ENCODE measurements at places on chromosomes 1 and 21.
A peak's percentile ranks its signal among the peaks of the same experiment; 100 is the strongest.

- no peak for DNase-seq
Observed at GRCh38 chr1:5875345-5875910, 116.8 kb downstream of the NPHP4 start.

GRCh38 chr1:24022581-24023361, 42.6 kb upstream of the SRSF10 start:
- peak; percentile 79 for DNase-seq

DNA sequence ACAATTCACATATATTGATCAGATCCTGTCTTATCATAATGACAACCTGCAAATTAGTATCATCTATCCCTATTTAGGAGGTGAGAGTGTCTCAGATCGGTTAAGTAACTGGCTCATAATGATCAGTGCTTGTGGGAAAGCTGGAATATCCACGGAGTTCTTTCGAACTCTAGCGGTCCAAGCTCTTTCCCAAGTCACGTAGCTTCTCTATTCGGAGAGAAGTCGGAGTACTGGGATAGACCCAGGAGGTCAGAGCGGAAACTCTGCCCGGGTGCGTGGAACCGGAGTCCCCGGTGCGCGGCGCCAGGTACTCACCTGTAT, 339 bp downstream of the PTGS2 start:
- DNase-seq: no peak

DNA sequence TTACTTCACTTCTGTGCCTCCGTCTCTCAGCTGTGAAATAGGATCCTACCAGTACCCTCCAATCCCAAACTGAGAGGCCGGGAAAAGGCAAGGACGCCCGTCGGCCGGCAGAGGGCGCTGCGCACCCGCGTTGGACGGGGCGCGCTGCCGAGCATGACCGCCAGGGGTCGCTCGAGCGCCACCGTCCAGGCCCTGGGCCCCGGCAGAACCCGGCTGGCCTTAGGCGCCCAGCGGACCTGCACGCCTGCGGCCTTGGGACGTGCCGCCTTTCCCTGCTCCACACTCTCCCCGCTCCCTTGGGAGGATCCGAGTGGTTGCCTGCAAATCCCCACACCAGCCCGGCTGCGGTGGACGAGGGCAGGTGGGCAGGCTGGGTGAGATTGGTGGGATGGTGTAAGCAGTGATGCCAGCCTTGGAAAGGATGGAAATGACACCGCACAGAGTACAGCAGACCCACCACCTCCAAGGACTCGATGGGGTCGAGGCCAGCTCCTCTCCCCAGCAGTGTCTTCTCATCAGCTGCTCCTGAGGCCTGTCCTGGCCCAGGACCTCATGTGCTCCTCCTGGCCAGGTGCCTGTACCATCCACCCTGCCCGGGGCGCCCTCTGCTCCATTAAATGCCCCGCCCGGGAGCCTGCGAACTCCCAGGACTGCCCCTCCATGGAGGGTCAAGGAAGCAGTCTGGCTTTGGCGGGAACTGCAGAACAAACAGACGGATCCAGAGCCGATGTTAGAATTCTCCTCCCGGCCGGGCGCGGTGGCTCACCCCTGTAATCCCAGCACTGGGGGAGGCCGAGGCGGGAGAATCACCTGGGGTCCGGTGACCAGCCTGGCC, 47.4 kb upstream of the LBR start:
- DNase-seq: peak; percentile 53

DNA sequence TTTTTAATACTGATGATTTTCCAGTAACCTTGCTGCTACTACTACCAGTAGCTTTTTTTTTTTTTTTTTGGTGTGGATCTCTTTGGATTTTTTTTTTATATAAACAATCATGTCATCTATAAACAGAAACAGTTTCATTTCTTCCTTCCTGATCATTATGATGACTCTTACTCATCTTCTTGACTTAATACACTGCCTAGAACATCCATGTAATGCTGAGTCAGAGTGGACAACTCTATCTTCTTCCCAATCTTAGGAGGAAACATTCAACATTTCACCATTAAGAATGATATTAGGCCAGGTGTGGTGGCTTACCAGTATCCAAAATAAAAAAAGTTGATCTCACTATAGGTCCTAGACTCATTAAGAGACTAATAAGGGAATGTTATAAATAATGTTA, 69.1 kb downstream of the RUSC1 start:
- DNase-seq: peak; percentile 34

DNA sequence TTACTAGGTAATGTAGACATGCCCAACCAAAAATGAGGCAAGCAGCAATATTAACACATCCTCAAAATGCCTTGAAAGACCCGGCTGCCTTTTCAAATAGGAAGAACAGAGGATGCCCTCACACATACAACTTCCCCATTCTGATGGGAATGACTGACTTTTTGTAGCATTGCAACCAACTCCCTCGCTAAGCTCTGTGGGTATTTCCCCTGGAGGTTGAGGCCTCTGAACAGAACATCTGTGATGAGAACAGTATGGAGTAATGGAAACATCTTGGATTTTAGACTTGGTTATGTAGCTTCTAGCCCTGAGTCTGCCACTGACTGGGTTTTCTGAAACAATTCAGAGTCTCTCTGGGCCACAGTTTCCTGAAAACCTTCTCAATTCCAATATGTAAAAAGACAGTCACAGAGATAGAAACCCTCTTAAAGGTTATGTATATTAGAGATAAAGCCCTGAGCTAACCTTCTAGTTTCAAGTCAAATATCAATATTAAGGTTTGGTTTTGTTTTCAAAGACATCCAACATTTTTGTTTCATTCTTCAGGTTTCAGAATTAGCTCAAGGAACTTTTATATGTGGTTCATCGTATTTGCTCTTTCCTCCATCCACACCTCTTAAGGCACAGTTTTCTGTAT, 311.5 kb downstream of the SETD4 start:
- no peak for DNase-seq

Measured in epithelial cell of esophagus (primary cell).